Activated gamma-delta T cell treated with Interleukin-2 at 50 U/mL for 16 hours (primary cell): ENCODE measurements at places on chromosomes 1 and 21.

- DNase-seq: no peak
Measured at GRCh38 chr1:33328817-33329216, 7.9 kb upstream of the A3GALT2 start.

- no peak for DNase-seq
Measured at GRCh38 chr1:51636191-51636590, 19.3 kb downstream of the OSBPL9 start.

GRCh38 chr1:229022595-229023333, 248.1 kb upstream of the RAB4A start:
- no peak for DNase-seq

GRCh38 chr1:12147201-12147701, 19.5 kb upstream of the TNFRSF1B start:
- DNase-seq: no peak

DNA sequence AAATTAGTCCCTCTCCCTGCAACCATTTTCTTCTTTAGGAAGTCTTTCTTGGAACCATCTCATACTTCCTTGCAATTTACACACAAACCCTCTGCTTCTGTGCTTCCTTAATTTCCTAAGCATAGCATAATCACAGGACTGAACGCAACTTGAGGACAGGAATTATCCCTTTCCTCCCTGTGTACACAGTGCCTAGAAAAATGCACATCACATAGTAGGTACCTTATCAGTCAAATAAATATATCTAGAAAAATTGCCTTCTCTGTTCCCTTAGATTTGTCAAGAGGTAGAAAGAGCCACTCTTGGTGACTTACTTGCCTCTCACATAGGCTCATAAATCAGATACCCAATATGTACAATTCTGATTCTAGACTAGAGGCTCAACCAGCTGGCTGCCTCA, 4.9 kb downstream of the ASPM start:
- no peak for DNase-seq

DNA sequence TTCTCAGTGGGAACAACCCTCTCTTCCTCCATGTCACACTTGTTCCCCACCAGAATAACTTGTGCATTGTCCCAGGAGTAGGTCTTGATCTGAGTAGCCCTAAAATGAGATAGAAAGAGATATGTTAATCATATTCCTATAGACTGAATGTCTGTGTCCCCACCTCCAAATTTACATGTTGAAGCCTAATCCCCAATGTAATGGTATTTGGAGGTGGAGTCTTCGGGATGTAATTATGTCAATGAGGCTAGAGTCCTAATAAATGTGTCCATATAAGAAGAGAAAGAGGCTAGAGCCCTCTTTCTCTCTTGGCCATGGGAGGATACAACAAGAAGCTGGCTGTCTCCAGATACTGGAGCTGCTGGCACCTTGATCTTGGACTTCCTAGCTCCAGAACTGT, 54.8 kb upstream of the NRDC start:
- DNase-seq: no peak

GRCh38 chr1:203549309-203549708, 55.4 kb downstream of the OPTC start:
- DNase-seq: no peak

DNA sequence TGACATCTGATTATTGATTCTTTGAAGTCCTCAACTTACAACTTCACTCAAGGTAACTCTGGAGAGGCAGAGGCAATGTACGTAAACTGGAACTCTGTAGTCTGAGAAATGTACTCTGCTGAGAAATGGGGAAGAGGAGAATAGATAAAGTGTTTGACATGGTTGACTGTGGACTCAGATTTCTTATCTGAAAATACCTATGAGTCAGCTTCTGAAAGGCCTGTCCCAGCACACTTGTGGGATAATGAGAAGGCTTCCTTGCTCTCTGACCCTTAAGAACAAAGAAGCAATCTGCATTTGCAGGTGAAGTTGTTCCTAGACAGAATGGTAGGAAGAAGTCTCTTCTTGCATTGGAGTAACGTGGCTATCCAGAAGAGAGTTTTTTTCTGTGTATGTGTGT, 1573.5 kb downstream of the BRINP3 start:
- DNase-seq: no peak

GRCh38 chr1:90349510-90349909, 354.6 kb downstream of the ZNF326 start:
- DNase-seq: no peak

GRCh38 chr21:10272216-10272615, 249.2 kb upstream of the TPTE start:
- DNase-seq: no peak

- DNase-seq: no peak
Measured at GRCh38 chr1:155060736-155061135, 2.8 kb upstream of the EFNA4 start.

- no peak for DNase-seq
Measured at GRCh38 chr1:212205006-212205405, 80.2 kb upstream of the PPP2R5A start.

DNA sequence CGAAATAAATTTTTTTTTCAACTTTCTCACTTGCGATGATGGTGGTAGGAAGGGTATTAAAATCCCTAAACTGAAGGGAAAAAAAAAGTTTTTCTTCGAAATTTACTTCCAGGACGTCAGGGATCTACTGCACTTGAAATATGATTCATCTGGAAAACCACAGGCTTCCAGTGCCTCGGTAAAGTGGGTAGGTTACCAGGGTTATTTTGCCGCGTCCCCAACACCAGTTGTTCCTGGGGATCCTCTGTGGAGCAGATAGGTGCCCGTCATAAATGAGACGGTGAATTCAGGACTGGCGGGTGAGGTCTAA, 773 bp downstream of the RABIF start:
- no peak for DNase-seq

DNA sequence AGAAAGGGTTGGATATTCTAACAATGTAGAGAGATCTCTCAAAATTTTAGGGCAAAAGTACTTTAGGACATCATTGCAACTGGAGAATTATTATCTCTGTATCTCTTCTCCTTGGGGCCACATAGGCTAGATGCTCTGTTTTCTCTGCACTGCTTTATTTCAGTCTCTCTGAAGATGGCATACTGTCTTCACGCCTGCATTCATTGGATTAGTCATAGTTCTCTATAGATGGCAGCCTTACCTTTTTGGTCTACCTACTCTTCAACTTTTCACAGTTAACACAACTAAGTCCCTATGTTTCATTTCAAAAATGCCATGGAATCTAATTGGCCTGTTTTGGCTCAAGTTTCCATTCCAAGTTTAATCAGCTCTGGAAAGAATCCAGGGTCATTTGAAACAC, 1623.3 kb upstream of the B3GALT2 start:
- DNase-seq: no peak

- no peak for DNase-seq
Measured at GRCh38 chr1:39926820-39927219, 25.1 kb upstream of the MYCL start.

DNA sequence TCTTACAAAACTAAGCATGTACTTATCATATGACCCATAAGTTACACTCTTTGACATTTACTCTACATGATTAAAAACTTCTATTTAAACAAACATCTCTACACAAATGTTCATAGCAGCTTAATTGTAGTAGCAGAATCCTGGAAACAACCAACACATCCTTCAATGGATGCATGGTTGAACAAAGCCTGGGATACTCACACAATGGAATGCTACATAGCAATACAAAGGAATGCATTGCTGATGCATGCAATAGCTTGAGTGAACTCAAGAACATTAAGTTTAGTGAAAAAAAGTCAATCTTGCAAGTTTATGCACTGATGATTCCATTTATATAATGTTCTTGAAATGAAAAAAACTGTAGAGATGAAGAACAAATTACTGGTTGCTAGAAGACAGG, 686.9 kb downstream of the LRRIQ3 start:
- no peak for DNase-seq

- DNase-seq: peak; percentile 81
Measured at GRCh38 chr1:30718636-30719405, 4.6 kb downstream of the MATN1 start.

DNA sequence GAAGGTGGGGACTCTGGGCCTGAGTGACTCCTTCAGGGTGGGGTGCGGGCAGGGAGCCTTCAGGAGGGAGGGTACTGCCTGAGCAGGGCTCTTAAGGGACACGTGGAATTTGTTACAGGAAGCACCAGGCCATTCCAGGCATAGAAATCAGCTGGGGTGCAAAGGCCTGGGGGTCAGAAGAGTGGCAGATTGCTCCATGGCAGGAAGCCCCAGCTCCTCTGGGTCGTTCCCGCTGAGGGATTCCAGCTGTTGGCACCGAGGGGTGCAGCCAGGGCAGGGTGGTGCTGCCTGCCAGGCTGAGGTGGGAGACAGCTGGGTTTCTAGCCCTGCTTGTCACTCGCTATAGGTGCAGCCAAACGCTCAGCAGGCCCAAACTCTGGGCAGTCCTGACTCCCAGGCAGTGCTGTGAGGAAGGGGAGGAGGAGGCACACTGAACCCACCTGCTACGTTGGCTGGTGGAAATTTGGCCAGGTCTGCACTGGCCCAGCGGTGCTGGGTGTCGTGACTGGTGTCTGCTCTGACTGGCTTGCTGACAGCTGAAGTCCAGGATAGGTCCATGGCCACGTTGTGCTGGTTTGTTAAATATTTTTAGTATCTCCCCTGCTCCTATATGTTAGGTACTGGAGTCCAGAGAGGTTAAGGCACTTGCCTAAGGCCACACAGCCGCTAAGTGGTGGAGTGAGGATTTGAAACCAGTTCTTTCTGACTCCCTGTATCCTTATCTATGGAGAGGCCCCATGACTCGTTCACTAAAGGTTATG, 19.3 kb downstream of the TNFRSF1B start:
- no peak for DNase-seq

DNA sequence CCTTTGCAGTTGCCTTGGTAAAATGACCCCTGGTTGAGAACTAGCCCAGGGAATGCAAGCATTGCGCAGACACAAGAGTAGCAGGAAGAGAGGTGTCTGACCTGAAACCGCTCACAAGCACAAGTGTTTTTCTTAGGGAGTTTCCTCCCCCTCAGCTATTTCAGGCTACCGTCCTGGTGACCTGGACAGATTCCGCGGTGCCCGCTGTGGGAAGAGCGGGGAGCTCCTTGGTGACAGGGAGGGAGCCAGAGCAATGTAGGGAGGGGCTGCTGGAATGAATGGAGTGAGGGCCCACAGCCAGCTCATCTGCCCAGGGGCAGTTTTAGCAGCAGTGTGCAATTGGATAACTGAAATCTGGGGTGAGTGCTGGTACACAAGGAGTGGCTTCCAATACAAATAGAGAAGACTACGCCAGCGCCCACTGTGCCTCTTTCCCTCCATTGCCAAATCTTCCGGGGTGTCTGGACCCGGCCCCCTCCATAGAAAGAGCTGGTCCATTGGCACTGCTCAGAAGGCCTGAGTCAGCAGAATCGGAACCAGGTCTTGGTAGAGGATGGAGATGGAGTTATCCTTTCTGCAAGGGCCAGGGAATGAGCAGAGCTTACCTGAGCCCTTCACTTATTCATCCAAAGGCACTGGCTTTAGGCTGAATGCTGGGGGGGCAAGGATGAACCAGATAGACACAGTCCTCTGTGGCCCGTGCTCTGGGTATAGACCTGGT, 82.8 kb downstream of the TRABD2B start:
- no peak for DNase-seq

DNA sequence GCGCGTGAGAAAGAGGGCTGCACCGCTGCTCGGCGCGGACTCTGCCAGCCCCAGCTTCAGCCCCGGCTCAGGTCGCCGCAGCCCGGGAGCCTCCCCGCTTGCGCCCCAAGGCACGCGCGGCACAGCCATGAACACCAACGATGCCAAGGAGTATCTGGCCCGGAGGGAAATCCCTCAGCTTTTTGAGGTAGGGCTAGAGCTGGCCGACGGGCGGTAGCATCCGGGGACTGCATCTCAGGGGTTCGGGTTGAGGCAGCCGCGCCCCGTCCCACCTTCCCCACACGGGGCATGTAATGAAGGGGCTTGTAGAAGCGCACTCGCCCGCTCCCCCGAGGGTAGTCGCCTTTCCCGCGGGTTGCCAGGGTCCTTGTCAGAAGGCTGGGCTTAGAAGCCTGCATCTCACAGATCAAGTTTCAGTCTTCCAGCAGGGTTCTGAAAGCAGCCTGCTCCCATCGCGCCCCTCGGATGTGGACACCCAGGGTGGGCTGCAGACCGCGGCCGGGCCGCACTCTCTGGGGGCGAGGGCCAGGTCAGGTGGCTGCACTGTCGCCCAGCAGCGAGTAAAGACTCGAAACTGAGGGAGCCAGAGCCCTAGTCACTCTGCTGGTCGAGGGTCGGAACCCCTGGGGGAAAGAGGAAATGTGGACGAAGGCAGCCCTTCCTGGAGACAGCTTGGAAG, 507 bp downstream of the AK5 start:
- peak; percentile 21 for DNase-seq

DNA sequence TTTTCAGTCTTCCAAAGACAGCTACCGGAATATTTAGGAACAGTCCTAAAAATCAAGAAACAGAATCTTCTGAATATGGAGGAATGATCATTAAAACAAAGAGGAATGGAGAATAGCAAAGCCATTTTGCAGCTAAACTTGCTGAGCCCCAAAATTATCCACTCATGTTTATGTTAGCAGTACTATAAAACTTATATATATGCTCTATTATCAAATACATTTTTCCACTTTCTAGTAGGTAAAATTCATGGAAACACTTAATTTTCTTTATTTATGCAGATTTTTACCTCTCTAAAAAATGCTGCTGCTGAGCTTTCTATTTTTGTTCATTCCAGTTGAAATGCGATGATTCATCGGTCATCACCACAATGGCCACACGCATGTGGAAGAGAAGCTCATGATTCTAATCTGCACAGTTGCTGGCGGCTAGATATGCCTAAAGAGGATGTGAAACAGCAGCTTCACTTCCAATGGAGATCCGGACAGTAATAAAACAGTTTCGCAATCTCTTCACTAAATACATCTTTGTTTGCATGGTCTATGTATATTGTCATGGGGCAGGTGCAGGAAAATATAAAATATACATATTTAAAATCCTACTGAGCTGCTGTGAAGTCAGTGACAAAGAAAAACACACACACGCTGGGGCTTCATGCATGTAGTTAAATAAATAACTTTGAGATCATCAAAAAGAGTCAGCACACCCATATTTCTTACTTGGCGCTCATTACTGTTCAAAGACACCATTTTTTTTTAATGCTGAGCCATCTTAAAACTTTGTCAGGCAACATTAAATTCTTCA, 292.2 kb downstream of the SMYD3 start:
- no peak for DNase-seq

- peak; percentile 87 for DNase-seq
Measured at GRCh38 chr1:26417111-26417759, 6.6 kb downstream of the LIN28A start.

- no peak for DNase-seq
Measured at GRCh38 chr1:33004613-33005012, 32.1 kb downstream of the AK2 start.

GRCh38 chr1:20775700-20776099, 11.4 kb downstream of the HP1BP3 start:
- no peak for DNase-seq

DNA sequence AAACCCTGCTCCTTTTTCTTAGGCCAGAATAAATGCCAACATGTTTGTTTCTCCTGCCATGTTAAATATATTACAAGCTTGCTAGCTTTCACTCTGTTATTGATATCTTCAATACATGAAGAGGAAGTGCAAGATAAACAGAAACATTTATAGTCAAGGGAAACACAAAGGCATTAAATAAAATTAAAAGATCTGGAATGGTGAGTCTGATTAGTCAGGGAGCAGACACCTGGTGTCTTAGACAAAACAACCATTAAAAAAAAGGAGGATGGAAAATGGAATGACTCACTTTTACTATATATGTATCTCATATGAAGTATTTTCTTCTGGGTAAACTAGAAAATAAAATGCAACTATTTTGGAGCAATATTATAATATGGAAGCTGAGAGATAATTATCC, 123.3 kb downstream of the SMYD3 start:
- DNase-seq: no peak
